NCI-H146 (cell line): ENCODE measurements at places on chromosomes 1 and 21.

GRCh38 chr1:21914450-21914849, 22.7 kb downstream of the HSPG2 start:
- DNase-seq: peak; percentile 8

GRCh38 chr1:232620356-232620969, 9.5 kb downstream of the SIPA1L2 start:
- peak; percentile 91 for DNase-seq

- no peak for DNase-seq
Measured at GRCh38 chr1:36380782-36381181, 4.9 kb downstream of the STK40 start.

DNA sequence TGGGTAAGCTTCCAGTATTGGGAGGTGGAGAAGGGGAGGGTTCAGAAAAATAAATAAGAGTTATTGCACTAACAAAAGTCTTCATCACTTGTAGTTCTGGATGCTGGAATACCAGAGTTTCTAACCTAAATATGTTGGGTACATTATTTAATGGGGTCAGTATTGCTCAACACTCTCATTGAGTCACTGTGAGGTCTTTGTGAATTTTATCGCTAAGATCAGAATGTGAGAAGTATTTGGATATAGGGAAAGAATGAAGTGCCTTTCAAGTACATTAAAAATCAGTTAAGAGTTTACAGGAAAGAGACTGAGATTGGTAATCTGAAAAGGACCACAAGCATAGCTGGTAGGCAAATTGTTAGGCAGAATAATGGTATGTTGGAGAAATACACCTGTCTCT, 8.8 kb downstream of the SNRPE start:
- DNase-seq: no peak

DNA sequence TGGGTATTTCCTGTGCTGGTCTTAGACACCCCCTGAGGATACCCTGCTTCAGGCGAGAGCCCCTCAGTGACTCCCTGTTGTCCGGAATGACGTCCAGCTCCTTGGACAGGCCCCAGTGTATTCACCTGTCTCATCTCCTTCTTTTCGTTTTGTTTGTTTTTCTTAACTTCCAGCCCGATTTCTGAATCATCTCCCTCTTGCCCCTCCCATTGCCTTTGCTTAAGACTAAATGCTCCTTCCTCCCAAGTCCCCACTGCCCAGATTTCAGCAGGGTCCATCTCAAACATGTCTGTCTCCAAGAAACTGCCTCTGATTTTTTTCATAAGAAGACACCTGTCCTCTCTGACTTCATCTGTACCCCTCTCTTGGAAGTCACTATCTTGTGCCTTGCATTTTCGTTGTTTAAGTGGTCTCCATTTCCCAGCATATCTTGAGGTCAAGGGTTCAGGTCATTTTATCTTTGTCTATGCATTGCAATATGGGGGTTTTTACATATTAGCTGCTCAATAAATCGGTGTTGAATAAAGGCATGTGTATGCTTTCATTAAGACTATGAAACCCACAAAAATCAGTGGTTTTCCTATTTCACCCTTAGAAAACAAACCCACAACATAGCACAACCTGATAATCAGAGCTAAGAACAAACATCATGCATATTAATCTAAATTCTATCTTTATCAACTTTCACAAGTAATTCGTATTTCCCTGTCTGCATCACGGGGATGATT, 58.4 kb upstream of the LGALS8 start:
- DNase-seq: no peak

- DNase-seq: peak; percentile 36
Measured at GRCh38 chr1:32733582-32734321, 31.2 kb upstream of the SYNC start.

DNA sequence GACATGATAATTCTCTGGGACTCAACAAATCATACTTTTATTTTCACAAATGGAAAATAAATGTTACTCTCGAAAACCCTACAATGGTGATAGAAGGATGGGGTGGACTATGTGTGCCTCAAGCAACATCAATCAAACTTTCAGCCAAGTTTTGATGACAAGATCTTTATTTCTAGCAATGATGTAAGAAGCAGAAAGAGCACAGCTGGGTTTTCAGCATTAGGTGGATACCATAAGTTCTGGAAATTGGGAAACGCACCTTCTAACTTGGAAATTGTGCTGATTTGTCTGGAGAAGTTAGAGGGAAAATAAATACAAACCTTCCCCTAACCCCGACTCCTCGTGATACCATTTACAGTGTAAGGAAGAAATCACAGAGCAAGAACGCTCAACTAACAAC, 320.3 kb downstream of the PAPPA2 start:
- DNase-seq: no peak

GRCh38 chr1:235532360-235532759, 28.1 kb upstream of the B3GALNT2 start:
- DNase-seq: no peak

- DNase-seq: no peak
Measured at GRCh38 chr1:41842326-41842725, 76.4 kb downstream of the HIVEP3 start.

DNA sequence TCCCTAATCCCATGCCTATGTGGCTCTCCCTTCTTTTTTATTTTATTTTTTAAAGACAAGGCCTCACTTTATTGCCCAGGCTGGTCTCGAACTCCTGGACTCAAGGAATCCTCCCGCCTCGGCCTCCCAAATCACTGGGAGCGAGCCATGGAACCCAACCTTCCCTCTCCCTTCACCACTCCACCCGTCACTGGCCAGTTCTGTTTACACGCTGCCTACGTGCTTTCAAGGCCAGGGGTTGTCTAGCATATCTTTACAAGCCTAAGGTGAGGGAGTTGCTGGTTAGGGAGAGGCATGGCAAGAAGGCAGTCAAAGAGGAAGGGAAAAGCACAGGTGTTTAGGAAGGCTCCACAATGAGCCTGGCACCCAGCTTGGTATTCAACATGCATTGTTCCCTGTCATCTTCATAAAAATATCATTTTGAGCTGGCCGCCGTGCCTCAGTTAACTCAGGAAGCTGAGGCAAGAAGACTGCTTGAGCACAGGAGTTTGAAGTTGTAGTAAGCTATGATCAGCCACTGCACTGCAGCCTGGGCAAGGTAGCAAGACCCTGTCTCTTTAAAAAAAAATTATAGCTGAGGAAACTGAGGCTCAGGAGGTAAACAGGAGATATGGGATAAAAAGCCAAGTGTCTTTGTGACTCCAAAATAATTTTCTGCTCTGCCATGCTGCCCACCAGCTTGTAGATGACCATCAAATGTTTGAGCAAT, 1.1 kb downstream of the RHBDL2 start:
- DNase-seq: no peak

DNA sequence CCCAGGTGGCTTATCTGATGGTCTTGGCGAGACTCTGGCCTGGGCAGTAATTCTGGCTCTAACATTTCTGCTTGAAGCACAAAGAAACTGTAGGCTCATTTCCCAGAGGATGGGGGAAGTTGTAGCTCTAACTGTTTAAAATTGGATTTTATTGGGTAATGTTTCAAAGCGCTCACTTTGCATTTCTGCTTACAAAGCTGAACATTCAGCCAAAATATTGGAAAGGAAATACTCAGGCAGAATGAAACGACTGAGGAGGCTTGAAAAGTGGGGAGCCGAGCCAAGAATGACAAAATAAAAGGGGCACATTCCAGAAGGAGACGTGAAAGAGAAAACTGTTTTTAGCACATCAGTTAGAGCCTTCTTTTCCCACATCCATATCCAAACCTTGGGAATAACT, 202.6 kb downstream of the GRIK1 start:
- no peak for DNase-seq

DNA sequence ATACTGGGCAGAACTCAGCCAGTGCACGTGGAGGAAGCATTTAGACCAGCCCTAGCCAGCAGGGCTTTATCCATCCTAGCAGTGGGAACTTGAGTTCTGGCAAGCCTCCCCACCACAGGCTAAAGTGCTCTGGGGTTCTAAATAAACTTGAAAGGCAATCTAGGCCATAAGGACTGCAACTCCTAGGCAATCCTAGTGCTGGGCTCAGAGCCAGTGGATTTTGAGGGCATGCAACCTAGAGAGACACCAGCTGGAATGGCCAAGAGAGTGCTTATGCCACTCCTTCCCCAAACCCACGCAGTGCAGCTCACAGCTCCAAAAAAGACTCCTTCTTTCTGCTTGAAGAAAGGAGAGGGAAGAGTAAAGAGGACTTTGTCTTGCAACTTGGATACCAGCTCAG, 70.5 kb upstream of the APOBEC4 start:
- DNase-seq: no peak
